ENCODE measurements at places on chromosomes 6 and 20.
A peak's percentile ranks its signal among the peaks of the same experiment; 100 is the strongest.

GRCh38 chr20:37714978-37715672 is 21.3 kb downstream of the CTNNBL1 start:
- DNase-seq: no peak
- peaks cover 25% of the 10 kb centered on the region for H3K4me1 ChIP-seq
- H3K36me3 ChIP-seq: no peaks in the 10 kb centered on the region
- H3K27me3 ChIP-seq: no peaks in the 10 kb centered on the region

DNA sequence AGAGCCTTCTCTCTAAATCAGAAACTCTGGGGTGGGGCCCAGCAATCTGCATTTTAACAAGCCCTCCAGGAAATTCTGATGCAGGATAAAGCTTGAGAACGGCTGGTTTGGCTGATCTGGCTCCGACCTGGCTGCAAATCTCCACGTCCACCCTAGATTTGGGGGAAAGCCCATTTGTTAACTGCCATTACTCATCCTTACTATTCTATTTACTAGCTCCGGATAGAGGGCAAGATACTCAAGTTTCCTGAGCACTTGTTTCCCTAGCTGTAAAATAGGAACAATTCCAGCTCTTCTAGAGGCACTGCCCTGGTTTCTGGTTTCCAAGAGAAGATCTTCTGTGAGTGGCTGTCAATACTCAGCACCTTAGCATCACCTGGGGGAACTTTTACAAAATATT is 44.4 kb downstream of the DAAM2 start:
- no peaks in the 10 kb centered on the region for H3K36me3 ChIP-seq
- H3K27ac ChIP-seq: no peak overlapping the region
- no peak for DNase-seq
- H3K4me1 ChIP-seq: no peaks in the 10 kb centered on the region

DNA sequence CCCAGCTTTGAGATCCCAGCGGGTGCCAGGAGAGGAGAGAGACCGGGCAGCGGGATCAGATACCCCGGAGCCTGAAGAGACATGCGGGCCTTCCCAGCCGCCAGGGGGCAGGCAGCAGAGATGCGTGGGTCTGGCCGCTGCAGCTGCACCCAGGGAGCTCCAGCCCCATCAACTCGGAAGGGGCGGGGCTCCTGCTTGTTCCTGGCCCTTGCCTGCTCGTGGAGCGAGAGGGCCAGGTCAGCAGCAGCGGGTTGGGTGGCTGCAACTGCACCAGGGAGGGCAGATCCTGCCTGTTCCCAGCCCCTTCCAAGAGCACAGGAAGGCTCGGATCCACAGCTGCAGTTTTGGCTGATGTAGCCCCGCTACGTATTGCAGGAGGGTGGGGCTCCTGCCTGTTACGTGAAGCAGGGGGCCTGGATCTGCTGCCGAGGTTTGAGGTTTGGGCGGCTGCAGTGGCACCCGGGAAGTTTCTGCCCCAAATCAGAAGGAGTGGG is 532.8 kb downstream of the RFPL4B start:
- no peak overlapping the region for H3K4me3 ChIP-seq
- H3K27ac ChIP-seq: no peak overlapping the region
- H3K27me3 ChIP-seq: no peaks in the 10 kb centered on the region
- no peaks in the 10 kb centered on the region for H3K4me1 ChIP-seq
- DNase-seq: peak; percentile 9
- no peaks in the 10 kb centered on the region for H3K36me3 ChIP-seq

DNA sequence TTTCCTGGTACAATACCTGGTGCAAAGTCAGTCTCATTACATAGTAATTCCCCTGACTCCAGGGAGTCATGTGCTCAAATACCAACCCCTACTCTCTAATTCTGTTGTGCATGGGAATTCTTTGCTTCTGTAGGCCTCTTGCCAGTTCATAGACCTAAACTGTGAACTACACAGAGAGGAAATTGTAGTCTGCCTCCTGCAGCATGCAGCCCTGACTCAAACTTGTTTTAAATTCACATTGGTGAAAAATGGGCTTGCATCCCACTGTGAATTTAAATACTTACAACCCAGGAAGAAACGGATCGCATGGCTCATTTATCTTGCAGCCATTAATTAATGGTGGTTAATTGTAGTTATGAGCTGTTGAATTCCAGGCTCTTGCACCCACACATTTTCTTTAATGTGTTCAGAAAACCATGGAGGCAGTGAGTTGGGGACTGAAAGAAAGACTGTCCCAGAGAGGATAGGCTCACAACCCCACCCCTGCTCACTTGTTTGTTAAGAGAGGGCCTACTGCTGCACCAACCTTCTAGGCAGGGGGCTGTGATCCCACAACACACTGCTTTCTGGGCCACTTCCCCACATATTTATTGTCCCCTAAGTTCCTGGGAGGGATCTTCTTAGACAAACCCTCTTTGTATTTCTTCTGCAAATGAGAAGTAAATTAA is 579.1 kb downstream of the DHX35 start:
- no peak overlapping the region for H3K27ac ChIP-seq
- H3K36me3 ChIP-seq: no peaks in the 10 kb centered on the region
- no peaks in the 10 kb centered on the region for H3K4me1 ChIP-seq
- DNase-seq: no peak
- no peaks in the 10 kb centered on the region for H3K27me3 ChIP-seq

GRCh38 chr6:80005406-80005805 is 957 bp downstream of the TTK start:
- H3K36me3 ChIP-seq: peaks cover 2% of the 10 kb centered on the region
- peak overlapping the region; percentile 97 for H3K4me3 ChIP-seq
- DNase-seq: no peak
- H3K27me3 ChIP-seq: no peaks in the 10 kb centered on the region

DNA sequence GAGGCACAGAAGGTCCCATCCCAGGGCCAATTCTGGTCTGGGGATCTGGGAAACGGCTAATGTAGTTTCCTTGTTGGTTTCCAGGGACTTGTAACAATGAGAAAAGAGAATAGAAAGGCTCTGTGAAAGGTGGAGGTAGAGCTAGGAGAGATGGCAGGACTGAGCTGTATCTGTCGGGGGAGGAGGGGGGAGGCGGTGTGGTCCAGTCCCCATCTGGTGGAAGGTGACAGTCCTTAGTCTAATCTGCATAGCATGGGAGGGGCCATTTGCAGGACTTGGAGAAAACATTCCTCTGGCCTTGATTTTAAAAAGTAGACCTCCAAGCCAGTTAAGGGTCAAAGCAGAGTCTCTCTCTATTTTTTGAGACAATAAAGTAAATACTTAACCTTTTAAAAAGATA is 137.1 kb downstream of the DNAH8 start:
- DNase-seq: no peak
- H3K36me3 ChIP-seq: no peaks in the 10 kb centered on the region
- no peak overlapping the region for H3K4me3 ChIP-seq
- no peaks in the 10 kb centered on the region for H3K27me3 ChIP-seq
- peaks cover 3% of the 10 kb centered on the region for H3K4me1 ChIP-seq
- H3K27ac ChIP-seq: no peak overlapping the region

DNA sequence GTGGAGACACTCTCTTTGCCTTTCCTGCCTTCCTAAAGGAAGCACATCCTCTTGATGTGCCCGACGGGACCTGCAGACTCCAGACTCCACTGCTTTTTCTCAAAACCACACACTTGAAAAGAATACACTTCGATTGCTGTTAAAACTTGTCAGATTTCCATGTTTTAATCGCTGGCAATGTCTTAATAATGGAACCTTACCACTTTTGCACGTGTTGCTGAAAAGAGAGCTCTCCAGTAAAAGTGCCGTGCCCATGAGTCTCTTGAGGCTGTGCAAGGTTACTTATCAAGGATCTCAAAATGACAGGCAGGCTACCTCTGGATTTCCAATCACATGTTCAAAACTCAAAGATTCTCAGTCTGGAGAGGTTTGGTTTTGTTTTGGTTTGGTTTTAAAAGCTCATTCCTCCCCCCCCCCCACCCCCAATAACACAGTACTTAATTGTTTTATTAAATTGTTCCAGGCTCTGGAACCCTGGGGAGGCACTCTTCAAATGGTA is 12.0 kb upstream of the TFAP2A start:
- DNase-seq: no peak
- H3K27ac ChIP-seq: no peak overlapping the region
- H3K4me1 ChIP-seq: peaks cover 4% of the 10 kb centered on the region
- H3K36me3 ChIP-seq: no peaks in the 10 kb centered on the region
- peaks cover 79% of the 10 kb centered on the region for H3K27me3 ChIP-seq

- DNase-seq: peak; percentile 92
- H3K4me1 ChIP-seq: peaks cover 6% of the 10 kb centered on the region
- no peaks in the 10 kb centered on the region for H3K27me3 ChIP-seq
- H3K36me3 ChIP-seq: no peaks in the 10 kb centered on the region
- peak overlapping the region; percentile 51 for H3K4me3 ChIP-seq
Measured at GRCh38 chr6:56693246-56693607, 50.5 kb upstream of the DST start.

DNA sequence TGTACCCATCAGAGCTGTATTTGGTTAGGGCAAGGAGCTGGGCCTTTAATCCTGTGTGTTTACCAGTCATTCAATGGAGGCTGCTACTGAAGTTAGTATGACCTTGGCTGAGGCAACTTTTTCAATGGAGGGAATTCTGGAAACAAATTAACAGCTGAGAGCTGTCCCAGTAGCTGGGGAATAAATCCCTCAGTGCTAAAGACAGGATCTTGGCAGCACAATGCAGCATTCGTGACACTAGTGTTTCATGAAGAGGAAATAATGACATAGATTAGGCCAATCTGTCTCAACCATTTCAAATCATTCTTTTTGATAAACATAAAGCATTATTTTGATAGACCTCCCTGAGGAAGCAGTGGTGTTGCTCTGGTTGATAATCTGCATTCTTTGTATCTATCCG is 42.9 kb downstream of the GRM1 start:
- no peak for DNase-seq
- H3K27me3 ChIP-seq: no peaks in the 10 kb centered on the region
- H3K4me3 ChIP-seq: no peak overlapping the region
- H3K36me3 ChIP-seq: no peaks in the 10 kb centered on the region
- H3K4me1 ChIP-seq: no peaks in the 10 kb centered on the region

DNA sequence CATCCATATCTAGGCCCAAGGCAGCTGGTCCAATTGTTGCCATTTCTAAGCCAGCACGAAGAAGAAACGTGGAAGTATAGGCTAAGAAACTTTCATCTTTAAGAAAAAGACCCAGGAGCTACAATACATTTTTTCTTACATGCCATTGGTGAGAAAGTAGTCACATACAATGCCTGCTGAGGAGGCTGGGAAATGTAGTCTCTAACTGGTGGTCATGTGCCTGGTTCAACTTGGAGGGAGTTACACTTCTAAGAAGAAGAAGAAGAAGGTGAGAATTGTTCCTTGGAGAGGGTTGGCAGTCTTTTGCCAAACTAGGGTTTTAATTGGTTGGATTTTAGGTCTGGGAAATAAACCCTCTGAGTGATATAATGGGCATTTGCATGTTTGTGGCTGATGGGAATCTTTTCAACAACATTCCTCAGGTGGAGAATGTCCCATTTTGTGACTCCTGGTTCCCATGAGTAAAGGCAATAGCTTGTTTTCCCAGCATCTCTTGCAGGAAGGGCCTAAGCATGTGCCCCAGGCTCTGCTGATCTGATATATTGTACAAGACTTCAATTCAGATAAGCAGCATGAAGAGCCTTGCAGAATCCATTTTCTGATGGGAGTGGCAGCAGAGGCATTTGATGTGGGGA is 47.0 kb upstream of the PREP start:
- H3K4me3 ChIP-seq: no peak overlapping the region
- DNase-seq: no peak
- no peaks in the 10 kb centered on the region for H3K4me1 ChIP-seq
- H3K36me3 ChIP-seq: no peaks in the 10 kb centered on the region
- H3K27ac ChIP-seq: no peak overlapping the region

DNA sequence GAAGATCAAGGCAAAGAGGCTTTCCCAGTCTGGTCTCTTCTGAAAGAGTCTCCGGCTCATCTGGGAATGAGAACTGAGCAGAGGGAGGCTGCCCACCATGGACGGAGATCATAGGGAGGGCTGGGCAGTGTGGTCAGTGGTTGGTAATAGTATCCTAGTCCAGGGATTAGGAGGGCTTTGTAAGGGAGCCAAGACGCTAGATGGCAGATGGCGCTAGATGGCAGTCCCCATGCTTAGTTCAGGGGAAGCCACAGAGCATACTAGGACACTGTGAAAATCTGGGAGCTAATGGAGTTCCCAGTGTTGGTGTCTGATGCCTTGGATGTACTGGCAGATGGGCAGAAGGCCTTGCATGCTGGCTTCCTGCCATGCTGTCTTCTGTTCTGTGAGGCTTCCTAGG is 21.7 kb upstream of the DAAM2 start:
- H3K27ac ChIP-seq: no peak overlapping the region
- H3K27me3 ChIP-seq: peaks cover 2% of the 10 kb centered on the region
- no peak for DNase-seq
- H3K4me3 ChIP-seq: no peak overlapping the region
- H3K4me1 ChIP-seq: no peaks in the 10 kb centered on the region

DNA sequence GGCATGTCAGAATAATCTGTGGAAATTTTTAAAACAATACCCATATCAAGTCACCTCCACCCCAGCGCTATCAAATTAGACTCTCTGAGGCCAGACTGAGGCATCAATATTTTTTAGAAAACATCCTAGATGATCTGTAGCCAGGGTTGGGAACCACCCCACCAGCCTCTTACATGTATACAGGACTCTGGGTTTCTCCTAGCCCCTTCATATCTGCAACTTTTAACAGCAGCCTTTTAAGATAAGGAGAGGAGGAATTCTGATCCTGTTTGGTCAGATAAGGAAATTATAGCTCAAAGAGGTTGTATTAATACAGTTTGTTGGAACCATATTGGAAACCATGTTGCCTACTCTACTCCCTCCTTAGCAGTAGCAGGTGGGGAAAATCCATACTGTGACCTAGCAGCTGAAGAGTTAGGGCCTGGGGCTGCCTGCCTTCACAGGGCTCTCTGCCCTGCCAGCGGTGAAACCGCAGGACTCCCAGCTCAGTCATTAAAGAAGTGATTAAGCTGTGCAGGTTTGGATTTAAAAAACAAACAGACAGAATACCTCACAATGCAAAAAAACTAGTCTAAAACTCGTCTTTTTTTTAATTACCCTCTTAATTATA is 30.0 kb downstream of the BRPF3 start:
- H3K36me3 ChIP-seq: peaks cover 65% of the 10 kb centered on the region
- no peaks in the 10 kb centered on the region for H3K27me3 ChIP-seq
- H3K4me1 ChIP-seq: peaks cover 82% of the 10 kb centered on the region
- no peak overlapping the region for H3K4me3 ChIP-seq
- no peak for DNase-seq

DNA sequence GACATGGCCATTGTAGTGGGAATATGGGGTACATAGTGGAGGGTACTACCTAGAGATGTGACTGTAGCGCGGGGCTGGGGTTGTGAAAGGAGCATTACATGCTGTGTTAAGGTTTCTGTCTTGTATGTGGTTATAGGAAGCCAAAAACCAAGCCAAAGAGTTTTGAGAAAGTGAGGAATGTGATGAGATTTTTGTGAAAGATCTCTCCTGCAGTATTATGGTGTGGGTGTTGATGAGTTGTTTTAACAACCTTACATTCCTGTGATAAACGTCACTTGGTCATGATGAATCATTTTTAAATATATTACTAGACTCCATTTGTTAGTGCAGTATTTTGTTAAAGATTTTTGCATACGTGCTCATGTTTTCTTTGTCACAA is 48.9 kb downstream of the ZFAND3 start:
- H3K4me3 ChIP-seq: no peak overlapping the region
- peaks cover 2% of the 10 kb centered on the region for H3K36me3 ChIP-seq
- no peaks in the 10 kb centered on the region for H3K27me3 ChIP-seq
- no peak overlapping the region for H3K27ac ChIP-seq
